BE2C (cell line): ENCODE measurements at places on chromosomes 16 and 17.

DNA sequence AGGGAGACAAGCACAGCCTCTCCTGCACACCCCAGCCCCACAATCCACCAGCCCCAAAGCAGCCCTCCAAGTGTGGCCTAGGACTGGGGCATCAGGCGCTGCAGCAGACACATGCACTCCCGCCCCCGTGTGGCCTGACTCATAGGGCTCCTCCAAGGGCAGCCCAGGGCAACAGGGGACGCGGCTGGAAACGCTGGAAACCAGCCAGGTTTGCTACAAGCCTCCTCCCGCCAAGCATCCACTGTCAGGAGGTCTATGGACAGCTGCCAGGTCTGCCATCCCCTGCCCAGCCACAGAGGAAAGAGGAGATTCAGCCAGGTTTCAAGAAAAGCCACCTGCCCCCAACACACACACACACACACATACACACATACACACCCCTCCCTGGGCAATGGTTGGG is 25.8 kb downstream of the SRCIN1 start:
- peak; percentile 98 for DNase-seq

DNA sequence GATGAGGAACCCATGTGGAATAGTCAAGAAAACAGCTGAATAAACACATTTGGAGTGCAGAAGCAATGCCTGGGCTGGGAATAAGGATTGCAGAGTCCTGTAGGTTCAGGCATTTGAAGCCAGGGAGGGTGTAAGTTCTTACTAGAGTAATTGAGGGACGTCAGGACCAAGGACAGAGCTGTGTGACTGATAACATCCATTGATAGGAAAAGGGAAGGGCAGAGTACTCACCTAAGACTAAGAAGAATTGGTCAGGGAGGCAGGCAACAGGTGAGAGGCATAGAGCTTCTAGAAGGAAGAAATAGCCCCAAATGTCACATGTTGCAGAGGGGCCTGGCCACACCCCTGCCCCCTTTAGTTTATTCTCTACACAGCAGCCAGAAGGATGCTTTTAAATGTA is 79.8 kb upstream of the TMEM132E start:
- DNase-seq = no peak

- no peak for DNase-seq
Observed at GRCh38 chr16:64390102-64390501, 731.8 kb downstream of the CDH11 start.

- peak; percentile 87 for DNase-seq
Observed at GRCh38 chr17:65198653-65199382, 61.6 kb downstream of the RGS9 start.

GRCh38 chr17:80695979-80696378 is 151.3 kb downstream of the RPTOR start:
- DNase-seq = no peak

DNA sequence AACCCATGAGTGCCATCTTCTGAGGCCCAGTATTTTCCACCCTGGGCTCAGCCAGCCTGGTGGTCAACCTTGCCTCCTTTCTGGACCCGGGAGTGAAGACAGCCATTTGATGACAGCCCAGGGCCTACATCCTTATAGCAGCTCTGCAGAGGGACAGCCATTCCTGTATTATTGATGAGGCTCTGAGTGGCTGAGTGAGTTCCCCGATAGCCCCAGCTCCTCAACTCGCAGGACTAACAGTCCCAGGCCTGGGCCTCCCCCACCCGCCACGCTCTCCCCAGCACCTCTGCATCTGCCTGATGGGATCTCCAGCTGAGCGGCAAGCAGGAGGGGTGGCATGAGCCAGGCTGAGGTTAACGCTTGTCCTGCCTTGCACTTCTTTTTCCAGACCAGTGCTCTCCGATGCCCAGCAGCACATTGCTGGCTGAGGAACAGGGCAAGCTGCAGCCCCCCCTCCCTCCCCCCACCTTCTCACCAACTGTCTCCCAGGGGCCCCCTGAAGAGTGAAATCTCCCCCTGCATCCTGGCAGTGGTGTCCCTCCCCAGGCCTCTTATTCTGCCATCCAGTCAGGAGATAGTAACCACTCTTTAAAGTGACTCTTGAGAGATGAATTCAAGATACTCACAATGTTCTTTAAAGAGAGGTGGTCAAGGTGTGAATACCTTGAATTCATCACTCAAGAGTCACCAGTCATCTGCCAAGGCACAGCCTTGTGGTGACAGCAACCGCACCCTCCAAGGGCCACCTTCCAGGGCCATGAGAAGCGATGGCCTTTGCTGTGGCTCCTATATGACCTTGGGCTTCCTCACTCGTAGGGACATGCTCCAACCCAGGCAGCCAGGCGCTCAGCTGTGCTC is 23.5 kb downstream of the CACNG5 start:
- no peak for DNase-seq

DNA sequence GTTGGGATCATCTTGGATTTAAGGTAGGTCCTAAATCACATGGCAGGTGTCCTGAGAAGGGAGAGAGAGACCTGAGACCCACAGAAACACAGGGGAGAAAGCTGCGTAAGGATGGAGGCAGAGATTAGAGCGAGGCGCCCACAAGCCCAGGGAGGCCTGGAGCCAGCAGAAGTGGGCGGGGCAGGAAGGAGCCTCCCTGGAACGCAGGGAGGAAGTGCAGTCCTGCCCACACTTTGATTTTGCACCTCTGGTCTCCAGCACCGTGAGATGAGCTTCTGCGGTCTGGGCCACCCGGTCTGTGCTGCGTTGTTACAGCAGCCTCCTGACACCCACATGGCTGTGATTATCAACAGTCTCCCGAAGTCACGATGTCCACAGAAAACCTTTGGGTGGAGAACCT is 6.4 kb downstream of the DNASE1L2 start:
- DNase-seq = no peak

DNA sequence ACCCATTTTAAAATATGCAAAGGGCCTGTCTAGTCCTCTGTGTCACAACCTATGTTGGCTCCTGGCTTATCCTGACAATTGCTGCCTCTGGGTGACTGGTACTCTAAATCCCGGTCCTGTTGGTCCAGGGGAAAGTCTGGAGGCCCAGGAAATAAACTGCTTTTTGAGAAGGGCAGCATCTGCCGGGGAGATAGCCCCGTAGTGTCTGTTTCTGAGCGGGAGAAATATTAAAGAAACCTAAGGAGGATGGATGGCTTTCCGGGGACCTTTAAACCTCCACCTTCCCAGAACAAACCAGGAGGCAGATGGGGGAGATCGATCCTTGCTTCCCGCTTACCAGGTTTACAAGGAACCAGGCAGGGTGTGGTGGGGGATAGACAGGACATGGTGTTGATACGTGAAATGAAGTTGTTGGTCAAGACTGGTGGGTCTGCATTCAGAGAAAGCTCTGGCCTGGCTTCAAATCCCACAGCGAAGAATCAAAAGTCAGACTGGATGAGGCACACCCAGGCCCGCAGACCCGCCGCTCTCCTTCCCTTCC is 3.8 kb downstream of the HOXB2 start:
- no peak for DNase-seq

DNA sequence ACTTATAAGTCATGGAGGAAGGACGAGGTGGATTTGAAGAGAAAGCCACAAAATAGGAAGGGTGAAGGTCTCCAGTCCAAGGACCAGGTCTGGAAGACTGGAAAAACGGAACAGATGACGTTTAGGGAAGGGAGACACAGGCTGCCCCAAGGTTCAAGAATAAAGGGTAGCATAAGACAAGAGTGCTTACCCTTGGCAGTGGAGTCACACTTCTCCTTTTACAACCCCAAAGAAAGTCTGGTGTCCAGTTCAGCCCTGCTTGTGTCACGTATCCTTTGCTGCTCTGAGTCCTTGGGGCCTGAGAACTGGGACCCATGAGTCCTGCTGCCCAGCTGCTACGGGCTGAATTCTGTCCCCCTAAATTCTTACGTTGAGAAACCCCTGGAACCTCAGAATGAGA is 13.0 kb upstream of the GGA2 start:
- DNase-seq = no peak

DNA sequence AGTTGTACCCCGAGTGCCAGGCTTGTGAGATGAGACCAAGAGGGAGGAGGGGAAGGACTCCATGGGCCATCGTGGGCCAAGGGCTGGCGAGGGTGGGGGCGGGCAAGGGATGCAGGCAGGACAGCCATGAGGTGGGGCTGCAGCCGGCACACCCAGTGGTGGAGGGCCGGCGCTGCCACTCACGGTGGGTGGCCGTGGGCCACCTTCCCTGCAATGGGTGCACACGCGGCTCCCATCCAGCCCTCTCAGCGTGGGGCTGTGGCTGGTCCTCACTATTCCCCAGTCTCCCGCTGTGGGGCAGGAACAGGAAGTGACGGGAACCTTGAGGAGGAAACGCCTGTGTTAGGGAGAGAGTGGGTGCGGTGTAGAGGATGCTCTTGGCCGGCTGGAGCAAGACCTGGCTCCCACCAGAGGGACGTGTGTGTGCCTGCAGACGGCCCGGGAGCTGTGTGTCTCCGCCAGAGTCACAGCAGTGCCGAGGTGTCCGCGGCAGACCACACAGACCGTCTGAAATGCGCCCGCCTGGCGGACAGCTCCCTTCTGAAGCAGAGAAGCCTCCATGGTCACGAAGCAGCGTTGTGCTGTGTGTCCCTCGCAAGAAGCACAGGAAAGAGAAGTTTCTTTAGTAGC is 23.6 kb downstream of the CIBAR2 start:
- no peak for DNase-seq

DNA sequence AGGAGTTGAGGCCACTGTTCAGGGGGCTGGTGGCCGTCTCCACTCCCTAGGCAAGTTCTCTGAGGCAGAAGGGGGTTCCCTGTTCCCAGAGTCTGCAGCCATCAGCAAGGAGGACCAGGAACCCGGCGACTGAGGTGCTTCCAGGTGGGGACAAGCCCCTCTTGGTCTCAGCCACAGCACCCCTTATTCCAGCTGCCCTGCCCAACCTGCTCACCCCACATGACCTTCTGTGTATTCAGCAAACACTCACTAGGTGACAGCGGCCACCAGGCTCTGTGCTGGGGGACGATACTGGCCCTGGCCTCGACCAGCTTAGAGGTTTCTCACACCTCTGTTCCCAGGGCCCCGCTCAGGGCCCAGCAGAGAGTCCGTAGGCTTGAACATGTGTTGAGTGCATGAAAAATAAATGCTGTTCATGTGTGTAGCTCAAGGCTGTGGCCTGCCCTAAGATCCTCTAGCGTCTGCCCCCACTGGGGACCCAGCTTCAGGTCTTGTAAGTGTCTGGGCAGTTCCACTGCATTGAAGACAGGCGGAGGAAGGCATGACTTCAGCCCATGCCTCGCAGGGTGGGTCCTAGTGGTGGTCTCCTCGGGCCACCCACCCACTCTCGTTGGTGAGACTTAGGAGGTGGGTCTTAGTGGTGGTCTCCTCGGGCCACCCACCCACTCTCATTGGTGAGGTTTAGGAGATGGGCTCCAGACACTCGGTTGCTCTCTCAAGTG is 44.2 kb downstream of the NT5M start:
- no peak for DNase-seq

DNA sequence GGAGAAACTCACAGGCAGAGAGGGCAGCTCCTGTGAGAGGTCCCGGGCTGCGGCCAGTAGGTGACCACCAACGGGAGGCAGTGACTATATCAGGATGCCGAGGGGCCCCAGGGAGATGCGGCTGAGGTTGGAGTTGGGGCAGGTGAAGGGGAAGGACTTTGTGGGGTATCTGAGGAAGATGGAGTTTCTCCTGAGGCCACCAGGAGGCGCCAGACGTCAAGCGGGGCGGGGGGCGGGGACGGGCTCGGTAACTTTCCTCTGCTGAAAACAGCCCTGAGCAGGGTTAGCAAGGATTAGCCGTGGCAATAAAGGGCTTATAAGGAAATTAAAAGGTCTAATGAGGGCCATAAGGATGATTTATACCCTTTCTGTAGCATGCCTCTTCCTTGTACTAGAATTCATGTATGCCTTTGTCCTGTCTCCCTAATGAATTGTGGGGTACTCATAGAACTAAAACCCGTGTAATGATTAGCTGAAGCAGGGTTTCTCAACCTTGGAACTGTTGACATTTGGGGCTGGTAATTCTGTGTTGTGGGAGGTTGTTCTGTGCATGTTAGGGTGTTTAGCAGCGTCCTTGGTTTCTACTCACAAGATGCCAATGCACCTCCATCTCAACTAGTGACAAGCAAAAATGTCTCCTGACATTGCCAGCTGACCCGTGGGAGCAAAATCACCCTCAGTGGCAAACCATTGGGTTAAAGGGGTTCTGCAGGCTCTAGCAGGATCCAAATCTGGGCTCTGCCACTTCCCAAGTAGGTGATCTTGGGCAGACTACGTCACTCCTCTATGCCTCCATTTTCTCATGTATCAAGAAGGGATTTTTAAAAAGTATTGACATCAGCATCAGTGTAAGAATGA is 74.8 kb upstream of the GRIN2A start:
- peak; percentile 29 for DNase-seq

GRCh38 chr16:78249056-78249455 is 149.6 kb downstream of the WWOX start:
- no peak for DNase-seq

GRCh38 chr17:7987112-7987893 is 15.1 kb upstream of the GUCY2D start:
- DNase-seq = no peak

DNA sequence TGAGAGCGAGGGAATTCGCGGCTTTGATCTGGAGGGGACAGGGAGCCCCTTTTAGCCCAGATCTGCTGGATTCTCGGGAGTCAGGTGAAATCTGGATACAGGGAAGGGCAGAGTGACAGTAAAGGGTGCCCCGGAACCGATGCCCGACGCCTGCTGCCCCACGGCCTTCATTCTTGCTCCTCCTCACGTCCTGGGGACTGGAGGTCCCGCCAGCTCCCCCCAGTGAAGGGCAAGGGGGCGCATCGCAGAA is 596 bp downstream of the OR1F1 start:
- DNase-seq = no peak

DNA sequence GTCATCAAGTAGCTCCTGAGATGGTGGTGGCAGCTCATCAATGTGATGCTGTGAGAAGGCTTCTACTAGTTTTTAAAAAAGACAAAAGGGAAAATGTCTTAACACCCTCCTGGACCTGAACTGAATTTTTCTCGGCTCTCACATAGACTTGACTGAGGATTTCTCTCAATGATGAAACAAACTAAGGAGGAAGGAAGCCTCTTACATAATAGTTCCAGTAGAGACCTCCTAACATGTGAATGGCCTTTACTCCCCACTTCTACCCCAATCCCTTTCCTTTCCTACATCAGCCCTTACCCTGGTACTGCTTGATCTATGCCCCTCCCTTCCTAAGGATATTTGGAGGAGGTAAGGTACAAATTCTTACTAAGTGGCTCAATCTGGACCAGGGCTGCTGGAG is 54.8 kb upstream of the MTMR4 start:
- no peak for DNase-seq

GRCh38 chr17:68972119-68972704 is 17.0 kb upstream of the ABCA8 start:
- DNase-seq = no peak

- DNase-seq = no peak
Observed at GRCh38 chr16:17002565-17002964, 468.2 kb downstream of the XYLT1 start.

DNA sequence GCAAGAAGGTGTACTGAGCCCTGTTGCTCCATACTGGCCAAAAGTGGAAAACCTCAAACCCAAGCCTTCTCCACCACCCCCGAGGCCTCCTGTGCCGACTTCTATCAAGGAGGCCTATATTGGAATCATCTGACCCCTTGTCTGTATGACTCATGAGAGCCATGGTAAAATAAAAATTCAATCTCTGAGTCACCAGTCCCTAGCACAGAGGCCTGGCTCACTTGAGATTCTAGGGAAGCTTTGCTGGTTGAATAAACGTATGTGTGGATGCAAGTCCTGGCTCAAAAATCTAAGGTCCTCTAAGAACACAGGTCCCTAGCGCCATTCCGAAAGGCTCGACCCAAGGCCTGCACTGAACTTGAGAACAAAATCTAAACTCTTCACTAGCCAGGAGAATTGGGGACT is 15.0 kb downstream of the NSMCE1 start:
- no peak for DNase-seq

- no peak for DNase-seq
Observed at GRCh38 chr16:78645657-78646056, 546.2 kb downstream of the WWOX start.
